Stimulated activated CD8-positive, alpha-beta memory T cell treated with anti-CD3 and anti-CD28 coated beads, Interleukin-2, amount 100 ng/mL, for 1 hour (primary cell): ENCODE measurements at places on chromosomes 11 and 22.

- no peak for DNase-seq
Measured at GRCh38 chr11:14144934-14145333, 182.4 kb downstream of the SPON1 start.

GRCh38 chr11:66915866-66916265 lies 42.3 kb downstream of the PC start:
- no peak for DNase-seq

DNA sequence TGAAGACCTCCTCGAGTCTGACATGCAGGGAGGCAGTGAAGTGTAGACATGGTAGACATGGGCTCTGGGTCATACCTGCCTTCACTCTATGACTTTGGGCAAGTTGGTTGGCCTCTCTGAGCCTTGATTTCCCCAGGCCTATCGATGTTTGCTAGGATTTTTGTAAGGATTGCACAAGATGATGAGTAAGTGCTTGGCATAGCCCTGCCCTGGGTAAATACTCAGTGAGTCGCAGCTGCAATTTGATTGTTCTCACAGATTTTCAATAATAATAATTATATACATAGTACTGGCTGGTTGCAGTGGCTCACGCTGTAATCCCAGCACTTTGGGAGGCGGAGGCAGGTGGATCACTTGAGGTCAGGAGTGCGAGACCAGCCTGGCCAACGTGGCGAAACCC lies 18.1 kb downstream of the MCM5 start:
- no peak for DNase-seq

- no peak for DNase-seq
Measured at GRCh38 chr11:121134741-121135312, 33.8 kb downstream of the TECTA start.

DNA sequence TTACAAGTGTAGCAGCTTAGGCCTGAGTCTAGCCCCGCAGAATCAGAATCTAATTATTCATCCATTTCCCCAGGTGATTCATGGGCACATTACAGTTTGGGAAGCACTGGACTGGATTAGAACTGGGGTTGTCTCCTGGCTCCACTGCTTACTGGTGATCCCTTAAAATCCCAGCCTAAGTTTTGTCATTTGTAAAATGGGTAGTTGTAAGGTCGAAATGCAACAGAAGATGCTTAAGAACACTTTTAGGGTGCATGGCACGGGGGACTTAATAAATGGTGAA lies 1.3 kb downstream of the STX3 start:
- no peak for DNase-seq

DNA sequence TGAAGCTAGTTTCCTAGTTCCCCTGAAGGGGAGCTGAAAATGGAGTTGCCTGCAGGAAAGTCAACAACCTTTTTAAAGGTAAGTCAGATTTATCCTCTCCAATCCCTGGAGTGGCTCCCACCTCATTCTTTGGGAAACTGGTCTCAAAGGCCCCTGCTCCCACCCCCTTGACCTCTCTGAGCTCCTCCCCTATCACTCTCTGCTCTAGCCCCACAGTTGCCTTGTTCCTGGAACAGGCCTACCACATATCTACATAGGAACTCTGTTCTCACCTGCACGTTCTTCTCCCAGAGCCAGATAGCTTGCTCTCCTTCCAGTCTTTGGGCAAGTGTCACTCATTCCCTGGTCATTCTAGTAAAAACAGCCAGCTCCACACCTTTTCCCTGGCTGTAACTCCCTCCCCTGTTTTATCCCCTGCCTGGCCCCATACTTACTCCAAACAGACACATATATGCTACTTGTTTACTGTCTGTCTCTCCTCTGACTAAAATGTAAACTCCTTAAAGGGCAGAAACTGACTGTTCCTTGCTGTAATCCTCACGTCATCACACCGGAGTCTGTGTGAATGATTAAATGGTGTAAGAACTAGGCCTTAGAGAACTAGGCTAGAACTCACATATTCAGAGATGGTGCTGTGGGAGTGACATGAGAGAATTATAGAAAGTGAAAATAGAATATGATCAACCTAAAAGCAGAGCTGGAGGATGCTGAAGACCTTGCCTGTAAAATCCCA lies 53.3 kb downstream of the TCF20 start:
- DNase-seq: no peak

GRCh38 chr11:112241486-112241885 lies 15.3 kb downstream of the PTS start:
- no peak for DNase-seq

DNA sequence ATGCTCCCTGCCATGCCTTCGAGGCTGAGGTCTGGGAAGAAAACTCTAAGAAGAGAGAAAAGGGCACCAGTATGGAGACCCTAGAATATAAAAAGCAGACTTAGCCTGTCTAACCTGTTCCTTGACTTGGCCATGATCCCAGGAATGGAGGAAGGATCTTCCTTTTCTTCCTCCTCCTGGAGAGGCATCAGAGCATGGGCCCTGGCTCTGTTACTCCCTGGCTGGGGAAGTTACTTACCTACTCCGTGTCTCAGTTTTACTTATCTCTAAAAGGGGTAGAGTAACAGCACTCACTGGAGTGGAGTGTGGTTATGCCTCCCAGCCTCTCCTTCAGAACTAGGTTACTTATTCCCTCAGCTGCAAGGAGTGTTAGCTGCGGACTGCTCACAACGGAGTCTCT lies 55.2 kb upstream of the PHF21A start:
- no peak for DNase-seq

DNA sequence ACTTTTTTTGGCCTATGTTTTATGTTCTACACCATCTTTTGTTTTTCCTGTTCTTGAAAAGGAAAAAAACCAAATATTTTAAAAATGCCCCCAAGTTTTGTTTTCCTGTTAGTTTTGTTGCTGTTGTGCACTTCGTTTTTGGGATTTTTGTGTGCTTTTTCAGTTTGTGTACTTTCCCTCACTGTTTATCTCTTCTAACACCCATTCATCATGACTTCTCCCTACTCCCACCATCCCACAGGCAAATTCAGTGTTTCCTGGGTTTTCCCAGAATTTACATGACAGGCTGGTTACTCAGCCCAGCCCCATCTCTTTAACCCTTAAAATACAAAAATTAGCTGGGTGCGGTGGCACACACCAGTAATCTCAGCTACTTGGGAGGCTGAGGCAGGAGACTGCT lies 15.6 kb downstream of the TMEM123 start:
- DNase-seq: no peak

GRCh38 chr11:119493712-119494111 lies 70.7 kb upstream of the THY1 start:
- no peak for DNase-seq

DNA sequence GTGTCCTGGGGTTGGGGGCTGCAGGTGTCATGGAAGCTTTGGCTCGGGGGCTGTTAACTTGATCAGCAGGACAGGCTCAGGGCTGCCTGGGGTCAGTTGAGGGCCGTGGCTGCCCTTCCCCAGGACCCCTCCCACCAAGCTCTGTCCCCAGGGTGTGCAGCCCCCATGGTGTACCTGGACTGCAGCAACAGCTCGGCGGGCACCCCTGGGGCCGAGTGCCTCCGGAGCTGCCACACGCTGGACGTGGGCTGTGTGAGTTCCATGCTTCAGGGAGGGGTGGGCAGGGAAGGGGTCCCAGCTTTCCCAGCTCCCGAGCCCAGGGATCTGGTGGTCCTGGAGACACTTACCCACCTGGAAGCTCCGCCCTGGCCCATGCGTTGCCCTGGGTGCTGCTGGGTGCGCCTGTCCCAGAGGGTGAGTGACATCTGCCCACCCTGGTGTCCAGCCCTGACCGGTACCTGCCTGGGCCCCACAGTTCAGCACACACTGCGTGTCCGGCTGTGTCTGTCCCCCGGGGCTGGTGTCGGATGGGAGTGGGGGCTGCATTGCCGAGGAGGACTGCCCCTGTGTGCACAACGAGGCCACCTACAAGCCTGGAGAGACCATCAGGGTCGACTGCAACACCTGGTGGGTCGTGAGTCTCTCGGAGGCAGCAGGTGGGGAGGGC lies 11.3 kb downstream of the MUC5B start:
- DNase-seq: no peak

- no peak for DNase-seq
Measured at GRCh38 chr22:49517211-49517610, 310.5 kb downstream of the BRD1 start.

DNA sequence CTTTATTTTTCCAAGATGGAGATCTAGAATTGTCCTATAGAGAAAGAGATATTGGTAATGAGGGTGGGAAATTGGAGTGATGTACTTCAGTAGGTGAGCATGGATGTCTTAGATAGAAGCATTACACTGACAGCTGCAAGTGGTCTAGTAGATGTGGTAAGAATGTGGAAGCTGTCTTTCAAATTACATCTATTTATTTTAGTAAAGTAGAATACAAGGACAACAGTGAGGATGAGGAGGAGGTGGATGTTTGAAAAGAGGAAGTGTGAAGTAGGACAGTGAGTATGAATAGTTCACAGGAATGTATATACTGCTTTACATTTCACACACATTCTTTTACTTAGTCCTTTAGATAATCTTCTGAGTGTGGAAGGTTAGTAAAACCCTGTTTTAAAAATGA lies 64.2 kb downstream of the HIPK3 start:
- no peak for DNase-seq

- no peak for DNase-seq
Measured at GRCh38 chr11:76155500-76156227, 50.6 kb downstream of the WNT11 start.

DNA sequence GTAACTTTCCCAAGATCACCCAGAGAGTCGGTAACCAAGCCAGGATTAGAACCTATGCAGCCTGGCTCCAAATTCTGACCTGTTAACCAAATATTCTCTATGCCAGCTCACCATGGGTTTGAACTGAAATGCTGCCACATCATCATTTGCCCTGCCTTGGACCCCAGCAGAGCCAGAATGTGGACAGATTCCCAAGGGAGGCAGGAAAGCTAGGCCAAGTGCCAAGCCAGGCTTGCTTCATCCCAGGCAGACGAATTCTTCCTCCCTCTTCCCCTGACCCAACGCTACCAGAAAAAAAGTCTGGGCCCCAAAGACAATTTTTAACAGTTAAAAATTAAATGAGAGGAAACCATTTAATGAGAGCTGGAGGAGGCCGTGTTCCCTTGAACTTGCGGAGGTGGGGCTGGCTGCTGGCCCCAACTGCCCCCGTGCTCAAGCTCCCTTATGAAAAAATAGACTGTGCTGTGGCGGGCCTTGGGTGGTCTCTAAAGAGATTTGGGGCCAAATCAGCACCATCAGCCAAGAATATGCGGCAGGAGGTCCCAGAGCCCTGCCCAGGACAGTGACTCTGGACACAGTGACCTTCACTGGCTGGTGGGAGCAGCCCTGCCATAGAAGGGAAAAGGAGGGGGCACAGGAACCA lies 184.1 kb upstream of the SYT13 start:
- DNase-seq: no peak

GRCh38 chr22:20615533-20616450 lies 108.4 kb downstream of the MED15 start:
- no peak for DNase-seq

DNA sequence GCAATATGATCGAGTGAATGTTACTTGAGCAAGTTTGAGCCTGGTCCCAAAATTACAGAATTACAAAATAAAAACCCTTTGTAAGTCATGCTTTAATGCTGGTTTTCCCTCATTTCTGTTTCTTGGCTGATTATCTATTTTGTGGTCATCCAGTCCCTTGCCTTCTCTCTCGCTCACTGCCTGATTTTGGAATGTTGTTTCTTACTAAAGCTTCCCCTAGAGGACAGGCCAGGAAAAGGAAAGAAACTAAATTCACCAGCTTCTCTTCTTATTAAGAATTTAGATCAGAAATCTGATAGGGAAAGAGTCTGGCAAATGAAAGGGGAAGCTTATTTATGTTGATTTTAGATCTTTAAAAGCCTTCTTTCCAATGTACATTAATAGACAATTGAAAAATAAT lies 16.6 kb upstream of the BDNF start:
- no peak for DNase-seq

- no peak for DNase-seq
Measured at GRCh38 chr11:115247953-115248352, 256.3 kb downstream of the CADM1 start.

GRCh38 chr11:104033561-104033960 lies 2.9 kb upstream of the DDI1 start:
- no peak for DNase-seq

DNA sequence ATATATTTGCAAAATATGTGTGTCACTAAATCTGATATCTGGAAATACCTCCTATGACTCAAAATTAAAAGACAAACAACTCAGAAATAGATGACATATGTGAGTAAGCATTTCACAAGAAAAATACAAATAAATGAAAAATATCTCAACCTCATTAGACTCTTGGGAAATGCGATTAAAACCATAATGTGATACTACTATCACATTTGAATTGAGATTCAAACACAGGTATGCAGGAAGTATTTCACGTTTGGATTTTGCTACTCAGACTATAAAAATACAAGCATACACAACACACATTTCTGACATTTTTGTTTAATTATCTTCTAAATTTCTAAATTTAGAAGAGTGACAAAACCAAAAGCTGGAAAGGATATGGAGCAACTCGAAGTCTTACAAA lies 811.9 kb upstream of the LRRC4C start:
- no peak for DNase-seq

GRCh38 chr11:68216171-68216938 lies 3.3 kb upstream of the KMT5B start:
- no peak for DNase-seq

GRCh38 chr22:46250783-46251125 lies 661 bp upstream of the CDPF1 start:
- DNase-seq: no peak

DNA sequence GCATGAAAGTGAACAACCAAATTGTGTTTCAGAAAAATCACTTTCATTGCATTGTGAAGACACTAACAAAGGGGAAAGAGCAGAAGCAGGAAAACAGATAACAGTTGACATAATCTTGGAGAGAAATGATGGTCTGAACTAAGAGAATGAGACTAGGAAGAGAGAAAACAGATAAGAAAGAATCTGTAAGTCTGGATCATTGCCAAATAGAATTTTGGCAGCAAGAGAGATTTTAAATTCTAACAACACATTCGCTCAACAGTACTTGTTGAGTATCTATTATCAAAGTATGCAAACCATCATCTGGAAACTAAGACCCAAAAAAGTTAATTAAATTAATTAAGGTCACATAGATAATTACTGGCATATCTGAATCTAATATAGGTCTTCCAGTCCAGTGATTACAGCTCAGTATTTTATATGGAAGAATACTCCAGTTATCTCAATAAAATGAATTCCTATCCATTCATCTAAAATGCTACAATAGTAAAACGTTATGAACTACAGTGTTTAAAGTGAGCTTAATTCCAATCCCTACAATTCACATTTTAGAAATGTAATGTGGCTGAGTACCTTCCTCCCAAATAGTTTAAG lies 166.7 kb upstream of the FAT3 start:
- no peak for DNase-seq

GRCh38 chr11:77821349-77821851 lies 456 bp downstream of the AAMDC start:
- no peak for DNase-seq
